Astrocyte of the cerebellum (primary cell): ENCODE measurements at places on chromosomes 16 and 17.

GRCh38 chr16:84884596-84885341 lies 65.0 kb downstream of the CRISPLD2 start:
- no peak for DNase-seq

DNA sequence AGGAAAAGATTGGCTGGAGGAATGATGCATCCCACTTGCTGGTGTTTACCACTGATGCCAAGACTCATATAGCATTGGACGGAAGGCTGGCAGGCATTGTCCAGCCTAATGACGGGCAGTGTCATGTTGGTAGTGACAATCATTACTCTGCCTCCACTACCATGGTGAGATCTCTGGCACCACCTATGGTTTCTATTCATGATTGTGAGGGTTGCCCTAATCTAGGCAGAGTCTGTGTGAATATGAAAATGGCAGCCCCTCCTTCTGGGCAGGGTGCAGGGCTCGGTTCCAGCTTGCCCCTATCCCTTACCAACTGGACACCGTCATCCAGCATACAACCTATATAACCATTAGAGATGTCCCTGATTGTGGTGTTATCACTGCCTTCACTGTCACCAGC lies 33.4 kb downstream of the ITGB3 start:
- no peak for DNase-seq

GRCh38 chr17:49583889-49584288 lies 8.2 kb downstream of the NXPH3 start:
- DNase-seq: no peak

GRCh38 chr17:29555840-29556239 lies 11.0 kb downstream of the ABHD15 start:
- DNase-seq: no peak

GRCh38 chr16:88941913-88942909 lies 34.8 kb downstream of the CBFA2T3 start:
- no peak for DNase-seq

DNA sequence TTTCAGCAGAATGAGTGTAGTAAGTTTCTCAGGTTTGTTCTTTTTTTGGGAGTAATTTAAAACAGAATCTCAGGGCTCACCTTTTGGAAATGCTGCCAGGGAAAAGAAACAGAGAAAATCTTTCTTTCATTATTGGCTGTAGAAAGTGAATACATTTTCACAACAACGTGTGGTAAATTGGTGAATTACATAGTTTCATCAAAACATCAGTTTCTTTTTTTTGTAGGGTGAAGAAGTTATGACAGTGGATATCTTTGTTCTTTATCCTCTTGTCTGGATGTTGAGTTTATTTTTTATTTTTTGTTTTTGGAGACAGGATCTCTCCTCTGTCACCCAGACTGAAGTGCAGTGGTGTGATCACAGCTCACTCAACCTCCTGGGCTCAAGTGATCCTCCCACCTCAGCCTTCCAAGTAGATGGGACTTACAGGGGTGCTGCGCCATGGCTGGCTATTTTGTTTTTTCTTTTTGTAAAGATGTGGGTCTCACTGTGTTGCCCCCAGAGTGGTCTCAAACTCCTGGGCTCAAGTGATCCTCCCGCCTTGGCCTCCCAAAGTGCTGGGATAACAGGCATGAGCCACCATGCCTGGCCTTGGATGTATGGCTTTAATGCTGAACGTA lies 2.4 kb downstream of the ZNF267 start:
- DNase-seq: no peak

DNA sequence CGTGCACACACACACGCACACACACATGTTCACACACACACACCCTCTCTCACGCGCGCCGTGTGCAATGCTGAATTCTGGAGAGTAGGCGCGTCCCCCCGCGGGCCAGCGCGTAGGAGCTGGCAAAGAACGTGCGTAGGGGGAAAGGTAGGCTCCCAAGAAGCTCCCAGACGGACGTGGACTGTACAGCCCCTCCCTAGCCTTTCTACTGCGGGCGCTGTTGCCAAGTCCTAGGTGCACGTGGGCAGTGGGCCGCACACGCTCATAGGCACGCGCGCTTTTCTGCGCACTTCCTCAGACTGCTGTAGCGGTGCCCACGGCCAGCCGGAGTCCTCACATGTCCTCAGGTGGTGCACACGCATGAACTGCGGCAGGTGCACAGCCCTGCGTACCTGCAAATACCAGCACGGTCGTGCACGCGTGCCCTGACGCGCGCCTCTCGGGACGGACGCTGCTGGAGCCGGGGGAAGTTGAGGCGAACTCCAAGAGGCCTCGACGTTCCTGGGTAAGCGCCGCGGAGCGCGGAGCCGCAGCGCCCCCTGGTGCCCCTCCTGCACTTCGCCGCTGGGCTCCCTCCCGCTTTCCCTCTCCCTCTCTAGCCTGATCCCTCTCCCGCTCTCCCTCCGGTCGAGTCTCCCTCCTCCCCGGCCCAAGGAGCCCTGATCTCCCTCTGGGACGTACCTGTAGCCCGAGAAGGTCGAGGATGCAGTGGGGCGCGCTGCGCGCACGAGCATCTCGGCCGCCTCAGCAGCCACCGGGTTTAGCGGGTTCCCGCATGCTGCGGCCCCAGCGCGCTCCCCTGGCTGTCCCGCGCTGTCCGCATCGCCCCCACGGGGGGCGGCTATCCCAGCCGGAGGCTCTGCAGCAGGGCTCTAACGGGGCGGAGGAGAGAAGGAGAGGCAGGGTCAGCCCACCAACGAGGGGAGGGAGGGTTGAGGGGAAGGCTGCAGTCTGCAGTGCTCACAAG lies 749 bp downstream of the GRIN2A start:
- peak; percentile 40 for DNase-seq

DNA sequence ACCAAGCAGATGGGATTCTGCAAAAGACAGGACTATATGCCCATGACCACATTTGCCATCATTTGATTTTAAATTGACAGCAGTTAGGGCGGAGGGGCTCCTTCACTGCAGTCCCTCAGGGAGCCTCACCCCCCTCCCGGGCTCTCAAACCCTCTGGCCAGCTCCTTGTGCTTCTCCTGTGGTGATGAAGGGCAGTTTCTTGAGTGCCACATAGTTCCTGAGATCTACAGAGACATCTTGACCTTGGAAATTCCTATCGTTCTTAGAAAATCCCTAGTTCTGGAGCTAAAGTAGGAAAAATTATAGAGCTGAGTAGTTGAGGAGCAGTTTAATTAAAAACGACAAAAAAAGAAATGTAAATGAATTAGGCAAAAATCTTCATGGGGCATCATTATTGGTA lies 231.5 kb downstream of the CCDC182 start:
- no peak for DNase-seq

DNA sequence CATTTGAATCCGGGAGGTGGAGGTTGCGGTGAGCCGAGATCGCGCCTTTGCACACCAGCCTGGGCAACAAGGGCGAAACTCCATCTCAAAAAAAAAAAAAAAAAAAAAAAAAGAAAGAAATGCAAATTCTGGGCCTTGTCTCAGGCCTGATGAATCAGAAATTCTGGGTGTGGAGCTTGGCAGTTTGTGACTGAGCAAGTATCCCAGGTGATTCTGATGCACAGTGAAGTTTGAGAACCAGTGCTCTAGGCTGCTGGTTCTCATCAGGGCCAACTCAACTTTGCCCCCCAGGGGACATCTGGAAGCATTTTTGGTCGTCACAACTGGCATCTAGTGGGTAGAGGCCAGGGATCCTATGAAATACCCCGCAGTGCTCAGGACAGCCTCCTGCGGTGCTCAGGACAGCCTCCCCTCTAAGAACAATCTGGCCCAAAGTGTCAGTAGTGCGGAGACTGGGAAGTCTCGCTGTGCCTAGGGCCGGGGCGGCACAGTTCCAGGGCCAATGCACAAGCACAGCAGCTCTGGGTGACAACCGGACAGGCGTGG lies 55.9 kb downstream of the SDK2 start:
- no peak for DNase-seq

DNA sequence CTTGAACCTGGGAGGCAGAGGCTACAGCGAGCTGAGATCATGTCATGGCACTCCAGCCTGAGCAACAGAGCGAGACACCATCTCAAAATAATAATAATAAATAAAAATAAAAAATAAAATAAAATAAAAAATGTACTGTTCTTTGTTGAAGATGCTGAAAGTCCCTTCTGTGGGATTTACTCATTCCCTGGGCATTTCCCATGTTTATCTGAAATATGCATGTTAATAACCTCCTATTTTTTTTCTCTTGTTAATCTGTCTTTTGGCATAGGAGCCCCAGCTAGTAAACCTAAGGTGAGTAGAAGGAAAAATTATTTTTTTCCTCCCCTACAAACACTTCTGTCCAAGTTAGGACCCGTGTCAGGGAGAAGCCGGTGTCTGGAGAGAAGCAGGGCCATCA lies 34.4 kb downstream of the TMEM92 start:
- DNase-seq: no peak

- peak; percentile 45 for DNase-seq
Measured at GRCh38 chr17:71709946-71710345, 410.9 kb upstream of the SOX9 start.

GRCh38 chr17:40014375-40014980 lies 762 bp upstream of the CSF3 start:
- DNase-seq: no peak

GRCh38 chr16:85735225-85735635 lies 15.7 kb downstream of the C16orf74 start:
- no peak for DNase-seq

DNA sequence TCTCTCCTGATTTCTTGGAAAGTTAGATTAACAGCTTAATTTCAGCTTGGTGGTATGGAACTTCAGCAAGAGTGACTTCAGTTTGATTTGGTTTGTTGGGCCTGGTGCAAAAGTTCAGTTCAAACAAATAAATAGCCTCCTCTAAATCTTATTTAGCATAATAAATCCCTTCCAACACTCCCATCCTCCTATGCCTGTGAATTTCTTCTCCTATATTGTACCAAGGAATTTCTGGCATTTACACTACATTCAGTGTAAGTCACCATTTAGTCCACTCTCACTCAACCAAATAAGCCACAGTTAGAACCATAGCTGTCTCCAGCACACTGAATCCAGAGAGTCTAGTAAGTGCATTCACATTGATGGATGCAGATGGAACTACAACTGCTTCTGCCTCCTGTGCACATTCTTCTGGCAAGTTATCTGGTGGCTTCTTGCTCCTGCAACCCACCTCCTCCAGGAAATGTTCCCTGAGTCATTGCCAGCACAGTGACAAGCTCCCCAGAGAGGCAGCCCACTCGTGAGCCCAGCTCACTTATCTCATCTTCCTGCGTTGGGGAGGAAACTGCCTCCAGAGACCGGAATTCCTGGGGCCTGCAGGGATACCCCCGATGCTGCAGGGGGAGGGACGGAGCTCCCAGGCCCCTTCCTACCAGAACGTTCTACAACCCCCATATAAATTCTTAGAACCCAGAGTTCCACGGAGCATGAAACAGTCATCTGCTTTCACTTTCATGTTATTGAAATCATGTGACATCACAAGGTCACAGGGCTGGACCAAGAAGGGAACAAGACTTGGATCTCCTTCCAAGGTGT lies 318.3 kb downstream of the PHKB start:
- no peak for DNase-seq

DNA sequence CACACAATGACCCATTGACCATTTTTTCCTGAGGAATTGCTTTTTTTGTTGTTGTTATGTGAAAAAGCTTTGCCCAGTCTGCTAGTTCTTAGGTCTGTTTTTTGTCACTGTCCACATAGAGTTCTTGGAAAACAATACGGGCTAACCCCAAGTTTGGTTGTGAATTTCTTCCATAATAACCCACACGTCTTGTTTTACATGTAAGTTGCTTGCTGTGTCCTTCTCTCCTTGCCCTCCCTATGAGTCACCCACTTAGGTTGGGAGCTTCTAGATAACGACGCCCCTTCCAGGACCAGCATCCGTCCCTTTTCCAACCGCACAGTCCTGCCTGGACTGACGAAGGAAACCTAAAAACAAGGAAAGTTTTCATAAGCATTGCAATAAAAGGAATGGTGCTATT lies 175.3 kb upstream of the HS3ST3A1 start:
- DNase-seq: no peak

DNA sequence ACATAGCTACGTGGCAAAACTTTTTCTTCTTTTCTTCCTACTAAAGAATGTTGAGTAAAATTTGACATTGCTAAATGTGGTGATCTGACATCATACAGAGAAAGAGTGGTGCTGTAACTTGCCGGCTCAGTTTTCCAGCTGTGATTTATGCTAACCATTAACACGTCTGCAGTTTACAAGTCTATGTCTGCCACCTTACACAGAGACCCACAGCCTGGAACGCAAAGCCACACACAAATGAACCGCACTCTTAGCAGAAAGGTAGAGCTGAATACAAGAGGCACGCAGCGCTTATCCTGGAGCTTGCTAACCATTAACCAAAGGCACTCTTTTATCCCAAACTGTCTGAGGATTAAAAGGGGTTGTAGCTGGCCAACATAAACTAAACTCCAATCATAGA lies 31.9 kb downstream of the CACNG1 start:
- no peak for DNase-seq

DNA sequence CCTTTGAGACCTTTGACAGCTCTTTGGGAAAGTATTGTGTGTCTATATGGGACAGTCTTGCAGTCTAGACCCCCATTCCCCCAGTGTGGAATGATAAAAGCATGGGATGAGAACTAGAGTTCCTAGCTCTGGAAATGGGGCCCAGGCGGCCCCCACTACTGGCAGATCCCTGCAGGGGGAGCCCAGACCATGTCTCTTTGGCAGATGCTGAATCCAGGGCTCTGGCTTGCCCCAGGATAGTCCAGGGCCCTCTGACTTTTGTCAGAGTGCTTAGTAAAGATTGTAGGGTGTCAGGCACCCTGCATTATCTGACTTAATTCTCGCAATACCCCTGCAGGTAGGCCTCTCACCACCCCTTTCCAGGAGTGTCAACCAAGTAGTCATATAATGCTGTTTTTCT lies 8.3 kb downstream of the ALKBH5 start:
- DNase-seq: no peak

DNA sequence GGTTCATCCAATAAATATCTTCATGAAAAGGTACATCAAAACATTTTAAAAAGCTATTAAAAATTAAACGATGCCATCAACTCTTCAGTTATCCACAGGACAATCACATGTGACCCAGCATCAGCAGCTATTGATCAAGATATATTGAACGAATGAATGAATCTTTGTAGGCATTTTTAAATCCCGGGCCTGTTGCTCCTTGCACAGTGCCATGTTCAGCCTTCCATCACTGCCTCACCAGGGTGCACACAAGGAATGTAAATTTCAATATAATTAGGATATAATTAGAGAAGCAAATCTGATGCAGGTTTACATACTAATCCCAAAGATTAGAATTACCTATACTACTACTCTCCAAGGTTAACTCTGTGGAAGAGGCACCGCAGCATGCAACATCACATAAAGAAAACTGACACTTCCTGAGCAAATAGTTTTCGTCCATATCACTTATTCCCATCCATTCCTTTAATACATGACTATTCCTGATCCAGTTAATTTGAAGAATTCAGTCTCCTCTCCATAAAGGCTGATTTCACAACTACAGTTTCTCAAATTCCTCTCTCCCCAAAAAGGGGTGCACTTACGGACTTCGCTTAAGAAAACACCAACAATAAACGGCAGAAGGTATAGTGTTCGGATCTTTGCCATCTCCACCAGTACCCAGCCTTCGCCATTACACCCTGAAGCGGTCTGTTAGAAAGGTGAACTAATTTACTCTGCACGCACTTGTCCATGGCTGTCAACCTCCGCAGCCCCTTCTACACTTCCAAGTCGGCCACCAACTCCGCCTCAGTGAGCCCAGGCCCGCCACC lies 938 bp downstream of the NCOR1 start:
- no peak for DNase-seq

GRCh38 chr17:10821054-10821453 lies 16.8 kb downstream of the PIRT start:
- DNase-seq: no peak
